ENCODE measurements at places on chromosomes 7 and 10. TPM values are rescaled to one million over a fixed set of nuclear protein-coding genes. Genes with fewer than 3 reads are reported as not detected.

The TCERG1L gene
- 4.2 TPM for total RNA-seq

The AKR1C4 gene
- total RNA-seq: 2.0 TPM

The CLRN3 gene
- 6.6 TPM for total RNA-seq

GRCh38 chr10:112356686-112357085, 17.2 kb upstream of the ACSL5 start:
- no peaks in the 10 kb centered on the region for H3K27me3 ChIP-seq
- no peak overlapping the region for H3K27ac ChIP-seq
- DNase-seq: no peak
- H3K36me3 ChIP-seq: no peaks in the 10 kb centered on the region
- H3K4me3 ChIP-seq: no peak overlapping the region
- H3K4me1 ChIP-seq: peaks cover 4% of the 10 kb centered on the region

DNA sequence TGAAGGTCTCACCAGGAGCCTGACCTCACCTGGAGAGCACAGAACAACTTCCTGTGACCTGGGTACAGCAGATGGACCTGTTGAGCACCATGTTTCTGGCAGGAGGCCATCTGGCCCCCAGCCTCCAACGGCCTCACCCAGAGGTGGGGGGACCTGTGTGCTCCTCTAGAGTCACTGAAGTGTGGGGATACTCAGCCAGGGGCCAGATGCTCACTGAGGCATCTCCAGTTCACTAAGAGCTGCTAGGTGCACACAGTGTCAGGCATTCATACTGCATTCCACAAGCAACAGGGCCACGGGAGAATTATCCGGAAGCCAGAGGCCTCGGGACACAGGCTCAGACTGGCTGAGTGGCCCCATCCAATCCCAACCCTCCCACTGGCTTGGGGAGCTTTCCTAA, 161.4 kb downstream of the TCERG1L start:
- peaks cover 25% of the 10 kb centered on the region for H3K27me3 ChIP-seq
- H3K4me3 ChIP-seq: no peak overlapping the region
- peaks cover 7% of the 10 kb centered on the region for H3K4me1 ChIP-seq

DNA sequence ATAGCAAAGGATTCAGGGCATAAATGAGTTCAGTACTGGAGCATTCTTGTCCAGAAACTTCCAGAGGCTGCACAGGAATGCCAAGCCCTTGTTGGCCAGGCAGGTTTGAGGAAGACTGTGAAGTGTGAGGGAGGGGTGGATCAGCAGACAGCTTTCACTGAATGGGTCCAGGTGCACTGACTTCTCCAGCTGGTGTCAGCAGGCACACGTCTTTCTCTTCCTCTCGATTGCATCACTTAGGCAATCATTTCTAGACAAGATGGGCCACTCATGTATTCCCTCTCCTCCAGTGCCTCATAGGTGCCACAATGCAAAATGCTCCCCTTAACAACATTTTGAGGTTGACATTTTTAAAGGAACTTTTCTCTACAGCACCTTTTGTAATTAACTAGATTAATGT, 15.6 kb upstream of the PLEKHS1 start:
- peaks cover 12% of the 10 kb centered on the region for H3K27me3 ChIP-seq
- H3K36me3 ChIP-seq: no peaks in the 10 kb centered on the region
- no peak overlapping the region for H3K4me3 ChIP-seq
- H3K27ac ChIP-seq: no peak overlapping the region
- no peaks in the 10 kb centered on the region for H3K4me1 ChIP-seq

- peaks cover 9% of the 10 kb centered on the region for H3K4me1 ChIP-seq
- H3K27ac ChIP-seq: peak overlapping the region; percentile 65
- no peaks in the 10 kb centered on the region for H3K27me3 ChIP-seq
These were observed 14.8 kb downstream of the COBL start for GRCh38 chr7:51301806-51302205.

- no peak for DNase-seq
- no peaks in the 10 kb centered on the region for H3K27me3 ChIP-seq
- peaks cover 17% of the 10 kb centered on the region for H3K36me3 ChIP-seq
- no peak overlapping the region for H3K4me3 ChIP-seq
These were observed 6.9 kb upstream of the SUN1 start for GRCh38 chr7:825386-825785.

DNA sequence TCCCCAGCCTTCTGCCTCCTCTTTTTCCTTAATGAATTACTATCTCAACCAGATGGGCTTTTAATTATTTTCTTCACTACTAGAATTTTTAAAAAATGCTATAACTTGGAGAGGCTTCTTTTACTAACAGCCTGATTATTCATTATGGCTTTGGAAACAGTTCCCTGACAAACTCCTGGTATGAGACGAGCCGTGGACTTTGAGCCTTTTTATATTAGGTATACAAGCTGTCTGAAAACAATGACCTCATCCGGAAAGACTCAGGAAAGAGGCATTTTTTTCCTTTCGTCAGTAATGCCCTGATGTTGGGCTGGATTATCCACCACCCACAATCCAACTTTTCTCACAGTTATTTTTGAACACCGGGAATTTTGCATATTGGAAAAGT, 26.7 kb upstream of the ABLIM1 start:
- peaks cover 44% of the 10 kb centered on the region for H3K4me1 ChIP-seq
- H3K36me3 ChIP-seq: no peaks in the 10 kb centered on the region
- peak overlapping the region; percentile 62 for H3K4me3 ChIP-seq
- no peaks in the 10 kb centered on the region for H3K27me3 ChIP-seq

- no peaks in the 10 kb centered on the region for H3K36me3 ChIP-seq
- peaks cover 41% of the 10 kb centered on the region for H3K4me1 ChIP-seq
- H3K4me3 ChIP-seq: no peak overlapping the region
These were observed 177.9 kb downstream of the RPS24 start for GRCh38 chr10:78211561-78212051.

DNA sequence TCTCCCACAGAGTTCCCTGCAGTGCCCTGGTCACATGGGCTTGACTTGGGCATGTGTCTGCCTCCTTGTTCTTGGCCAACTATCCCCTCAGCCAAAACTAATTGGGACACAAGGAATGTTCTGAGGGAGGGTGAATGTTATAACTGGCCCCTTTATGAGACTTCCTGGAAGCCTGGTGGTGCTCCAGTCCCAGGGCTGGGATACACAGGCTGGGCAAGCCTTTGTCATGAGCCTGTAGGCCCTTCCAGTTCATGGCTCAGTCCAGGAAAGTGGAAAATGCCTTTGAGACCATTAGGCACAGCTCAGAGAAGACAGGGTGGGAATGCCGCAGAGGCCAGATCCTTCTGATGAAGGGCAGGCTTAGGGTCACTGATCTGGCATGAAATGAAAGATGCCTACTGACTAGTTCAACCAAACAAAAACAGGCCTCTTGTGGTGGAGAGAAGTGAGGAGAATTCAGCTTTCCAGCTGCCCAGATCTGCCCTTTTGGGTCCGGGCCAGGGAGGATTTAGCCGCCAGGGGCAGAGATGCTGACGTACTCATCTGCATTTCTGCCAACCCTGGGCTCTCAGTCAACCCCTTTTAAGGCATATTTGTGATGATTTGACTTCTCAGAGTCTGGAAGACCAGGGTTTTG, 961.5 kb downstream of the KCNMA1 start:
- peaks cover 45% of the 10 kb centered on the region for H3K27me3 ChIP-seq
- no peak overlapping the region for H3K27ac ChIP-seq
- DNase-seq: no peak
- no peak overlapping the region for H3K4me3 ChIP-seq
- H3K4me1 ChIP-seq: no peaks in the 10 kb centered on the region
- H3K36me3 ChIP-seq: no peaks in the 10 kb centered on the region

DNA sequence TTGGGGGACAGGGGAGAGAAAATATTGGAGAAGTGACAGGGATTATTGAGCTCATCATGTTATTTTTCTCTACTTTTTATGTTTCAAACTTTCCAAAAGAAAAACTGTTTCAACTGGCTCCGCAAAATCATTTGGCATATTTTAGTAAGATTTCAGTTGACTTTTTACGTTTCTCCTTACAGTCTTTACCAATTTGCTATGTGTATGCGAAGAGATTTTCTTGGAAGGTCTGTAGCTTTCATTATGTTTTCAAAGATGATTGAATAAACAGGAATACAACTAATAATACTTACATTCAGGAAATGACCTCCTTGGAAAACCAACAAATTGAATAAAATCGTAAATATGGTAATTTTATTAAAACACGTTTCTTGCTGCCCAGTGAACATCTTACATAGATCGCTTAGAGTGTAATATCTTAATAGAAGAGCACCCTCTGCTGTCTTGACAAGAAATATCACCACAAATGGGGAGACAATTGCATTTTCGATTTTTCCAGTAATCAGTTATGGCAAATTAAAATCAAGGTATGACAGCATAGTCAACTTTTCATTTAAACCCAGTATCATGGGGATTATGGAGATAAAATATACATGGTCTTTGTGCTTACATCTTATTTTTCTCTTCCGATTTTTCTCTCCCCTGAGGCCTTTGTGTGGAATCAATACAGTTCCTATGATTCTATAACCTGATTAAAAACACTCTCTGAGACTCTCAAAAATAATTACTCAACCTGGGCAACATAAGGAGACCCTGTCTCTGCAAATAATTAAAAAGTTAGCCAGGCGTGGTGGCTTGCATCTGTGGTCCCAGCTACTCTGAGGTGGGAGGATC, 43.1 kb downstream of the MBL2 start:
- H3K27ac ChIP-seq: no peak overlapping the region
- peaks cover 6% of the 10 kb centered on the region for H3K4me1 ChIP-seq
- H3K4me3 ChIP-seq: no peak overlapping the region
- no peaks in the 10 kb centered on the region for H3K27me3 ChIP-seq
- H3K36me3 ChIP-seq: no peaks in the 10 kb centered on the region

Measured in type B pancreatic cell (in vitro differentiated cells).